NCI-H2227 treated with DMSO at 0.1 percent for 48 hours (cell line): ENCODE measurements at places on chromosomes 5 and 9.

GRCh38 chr9:109771087-109771486 lies 8.9 kb upstream of the PALM2AKAP2 start:
- no peak for DNase-seq

DNA sequence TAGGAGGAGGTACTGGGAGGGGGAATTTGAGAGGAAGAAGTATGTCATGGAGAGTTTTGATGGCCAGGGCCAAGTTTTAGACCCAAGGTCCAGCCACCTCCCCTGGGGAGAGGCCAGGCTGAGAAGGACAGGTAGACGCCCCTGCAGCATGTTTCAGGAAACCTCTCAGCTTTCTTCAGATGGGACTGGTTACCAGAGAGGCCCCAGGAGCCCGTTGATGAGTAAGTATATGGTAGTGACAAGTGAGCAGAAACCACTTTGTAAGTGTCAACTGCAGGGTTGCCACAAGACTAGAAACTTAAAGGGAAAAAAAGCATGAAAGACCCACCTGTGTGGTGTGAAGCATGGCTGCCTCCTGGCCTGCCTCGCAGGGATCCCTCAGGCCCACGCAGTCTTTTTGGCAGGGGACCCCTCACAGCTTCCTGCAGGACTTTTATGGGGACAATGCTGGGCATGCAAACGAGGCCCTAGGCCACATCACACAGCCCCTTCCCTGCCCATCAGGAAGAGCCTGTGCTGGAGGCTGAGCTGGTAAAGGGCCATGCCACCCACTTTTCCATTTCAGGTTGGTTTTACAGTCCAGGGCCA lies 255.9 kb downstream of the FSTL4 start:
- no peak for DNase-seq

GRCh38 chr9:133075925-133076630 lies 14.3 kb downstream of the CEL start:
- no peak for DNase-seq

DNA sequence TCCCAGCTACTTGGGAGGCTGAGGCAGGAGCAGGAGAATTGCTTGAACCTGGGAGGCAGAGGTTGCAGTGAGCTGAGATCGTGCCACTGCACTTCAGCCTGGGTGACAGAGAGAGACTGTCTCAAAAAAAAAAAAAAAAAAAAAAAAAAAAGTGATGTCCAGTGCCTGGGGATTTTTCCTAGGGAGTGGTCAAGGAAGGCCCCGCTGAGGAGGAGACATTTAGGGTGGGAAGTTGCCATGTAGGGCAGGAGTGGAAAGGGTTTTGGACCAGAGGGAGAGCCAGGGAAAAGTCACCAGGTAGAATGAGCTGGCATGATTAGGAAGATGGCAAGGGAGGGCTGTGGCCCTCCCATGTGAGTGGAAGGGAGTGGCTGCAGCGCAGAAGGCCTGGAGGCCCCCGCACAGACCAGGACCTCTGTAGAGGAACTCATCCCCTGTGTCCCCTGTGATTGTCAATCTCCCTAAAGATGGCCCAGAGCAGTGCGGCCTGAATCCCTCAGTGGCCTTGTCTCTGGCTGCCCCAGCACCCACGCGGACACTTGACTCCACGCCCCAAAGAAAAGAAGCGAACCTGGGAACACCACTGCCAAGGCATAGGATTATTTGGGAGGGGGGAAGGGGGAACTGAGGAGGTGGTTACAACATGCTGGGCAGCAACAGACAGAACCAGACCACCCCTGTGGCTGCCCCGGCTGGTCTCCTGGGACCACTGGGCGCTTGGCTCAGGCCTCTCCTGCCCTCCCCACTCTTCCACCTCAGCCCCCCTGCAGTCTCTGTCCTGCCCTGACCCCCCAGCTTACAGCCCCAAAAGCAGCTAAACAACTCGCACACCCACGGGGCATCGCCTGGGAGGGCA lies 2.6 kb upstream of the SQSTM1 start:
- DNase-seq, result no peak

DNA sequence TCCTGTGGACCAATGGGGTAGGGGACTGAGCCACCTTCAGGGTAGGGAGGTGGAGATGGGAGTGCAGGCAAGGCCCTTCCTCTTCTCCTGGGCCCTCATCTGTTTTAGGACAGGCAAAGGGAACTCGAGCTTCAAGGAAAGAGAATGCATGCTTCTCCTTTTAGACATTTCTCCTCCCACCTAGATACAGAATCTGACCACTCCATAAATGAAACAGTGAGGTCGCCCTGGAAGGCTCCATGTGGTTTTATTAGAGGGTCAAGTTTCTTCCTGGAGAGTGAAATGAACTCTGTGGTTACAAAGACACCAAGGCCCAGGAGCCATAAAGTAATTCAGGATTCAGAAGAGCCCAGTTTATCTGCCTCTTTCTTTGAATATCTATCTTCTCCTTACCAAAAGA lies 14.9 kb downstream of the LHFPL2 start:
- DNase-seq, result no peak

DNA sequence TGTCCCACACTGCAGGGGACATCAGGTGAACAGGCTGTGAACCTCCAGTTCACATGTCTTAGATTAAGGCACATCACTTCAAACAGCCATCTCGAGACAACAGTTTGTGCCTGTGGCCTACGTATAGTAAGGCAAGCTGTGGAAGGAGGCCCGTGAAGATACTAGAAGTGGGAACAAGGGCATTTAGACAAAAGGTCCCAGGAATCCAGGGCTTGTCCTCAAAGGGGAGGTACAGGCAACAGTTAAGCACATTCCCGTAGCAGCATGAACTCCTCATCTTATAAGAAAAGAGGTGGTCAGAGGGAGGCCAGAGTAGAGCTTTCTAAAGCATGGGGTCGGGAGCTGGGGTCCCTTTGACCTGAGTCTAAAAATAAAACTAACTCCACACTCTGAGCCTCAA lies 122.5 kb upstream of the TRPM3 start:
- no peak for DNase-seq

DNA sequence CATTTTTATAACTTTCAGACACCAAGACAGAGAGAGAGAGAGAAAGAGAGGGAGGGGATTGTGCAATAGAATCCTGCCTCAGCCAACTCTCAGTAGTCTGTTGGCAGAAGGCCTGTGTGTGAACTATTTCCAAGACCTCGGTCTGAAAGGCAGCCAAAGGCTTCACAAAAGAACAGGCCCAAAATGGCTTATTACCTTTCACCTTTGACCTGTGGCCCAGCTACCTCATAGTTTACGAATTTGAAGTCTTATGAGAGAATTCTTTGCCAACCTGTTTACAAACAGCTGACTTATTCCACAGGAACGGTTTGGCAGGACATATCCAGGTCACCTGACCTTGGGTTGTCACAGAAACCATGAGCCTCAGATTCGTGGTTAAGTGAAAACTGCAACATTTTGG lies 48.6 kb downstream of the NR2F1-AS1 start:
- no peak for DNase-seq

GRCh38 chr9:99954819-99955218 lies 48.4 kb downstream of the STX17 start:
- DNase-seq, result no peak

DNA sequence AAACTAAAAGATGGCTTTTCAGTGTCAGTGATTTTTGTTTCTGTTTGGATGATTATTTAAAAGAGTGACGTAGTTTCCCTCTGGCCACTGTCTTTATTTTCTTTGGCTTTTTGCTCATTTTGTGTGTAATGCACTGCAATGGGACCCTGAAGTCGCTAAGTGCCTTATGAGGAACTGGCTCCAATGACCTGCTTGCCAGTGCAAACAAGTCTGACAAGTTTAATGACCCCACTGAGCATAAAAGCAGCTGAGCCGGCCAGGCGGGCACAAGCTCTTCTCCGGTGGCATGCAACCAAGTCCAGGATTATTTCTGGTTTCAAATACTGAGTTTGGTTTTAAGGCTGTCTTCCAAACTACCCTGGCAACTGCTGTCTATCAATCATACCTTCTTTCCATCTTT lies 15.6 kb upstream of the GNA14 start:
- no peak for DNase-seq

DNA sequence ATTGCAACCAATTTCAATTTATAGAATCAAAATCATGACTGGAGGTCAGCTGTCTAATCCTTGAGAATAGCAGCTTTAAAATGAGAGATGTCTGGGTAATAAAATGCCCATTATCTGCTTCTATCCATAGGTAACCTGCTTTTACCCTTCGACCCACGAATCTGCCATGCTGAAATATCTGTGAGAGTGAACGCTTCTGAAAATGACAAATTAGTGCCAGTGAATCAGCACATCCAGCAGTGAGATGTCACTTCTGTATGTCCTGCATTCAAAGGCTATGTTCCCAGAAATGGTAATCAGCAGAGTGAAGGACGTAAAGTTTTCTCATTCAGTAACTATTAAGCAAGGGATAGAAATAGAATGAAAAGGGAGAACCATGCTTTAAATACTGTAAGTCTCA lies 532.4 kb upstream of the ITGA1 start:
- peak; percentile 54 for DNase-seq

GRCh38 chr5:55327281-55327680 lies 19.5 kb downstream of the MTREX start:
- no peak for DNase-seq

DNA sequence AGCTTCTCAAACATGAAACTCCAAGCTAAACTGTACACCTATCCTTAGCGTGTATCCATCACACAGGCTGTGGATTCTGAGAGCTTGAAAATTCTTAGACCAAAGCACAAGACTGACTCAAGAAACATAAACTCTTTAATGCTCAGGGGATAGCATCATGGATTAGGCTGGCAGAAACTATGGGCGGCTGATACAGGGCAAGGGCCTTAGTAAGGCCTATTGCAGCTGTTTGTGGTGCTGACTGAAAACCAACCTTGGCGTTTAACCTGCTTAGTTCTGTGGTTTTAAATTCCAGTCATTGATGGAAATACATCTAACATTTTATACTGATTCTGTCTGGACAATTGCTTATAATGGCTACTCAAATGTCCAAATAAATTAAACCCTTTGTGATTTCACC lies 183.7 kb downstream of the TLR4 start:
- DNase-seq, result no peak

DNA sequence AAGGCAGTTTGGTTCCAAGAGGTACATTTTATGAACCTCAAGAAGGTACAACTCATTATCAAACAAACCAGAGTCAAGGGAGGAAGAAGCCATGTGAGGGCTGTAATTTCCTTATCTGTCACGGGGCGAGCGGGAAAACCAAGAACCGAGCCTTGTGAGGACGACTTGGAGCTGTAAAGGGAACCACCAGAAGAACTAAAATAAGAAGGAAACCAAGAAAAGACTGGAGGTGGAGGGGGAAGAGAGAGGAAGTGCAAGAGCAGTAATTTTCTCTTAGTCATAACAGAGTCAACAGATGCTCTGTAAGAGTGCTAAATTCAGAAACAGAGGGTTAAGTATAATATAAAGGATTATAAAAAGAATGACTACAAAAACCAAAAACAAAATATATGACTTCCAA lies 127.1 kb downstream of the DIRAS2 start:
- no peak for DNase-seq

DNA sequence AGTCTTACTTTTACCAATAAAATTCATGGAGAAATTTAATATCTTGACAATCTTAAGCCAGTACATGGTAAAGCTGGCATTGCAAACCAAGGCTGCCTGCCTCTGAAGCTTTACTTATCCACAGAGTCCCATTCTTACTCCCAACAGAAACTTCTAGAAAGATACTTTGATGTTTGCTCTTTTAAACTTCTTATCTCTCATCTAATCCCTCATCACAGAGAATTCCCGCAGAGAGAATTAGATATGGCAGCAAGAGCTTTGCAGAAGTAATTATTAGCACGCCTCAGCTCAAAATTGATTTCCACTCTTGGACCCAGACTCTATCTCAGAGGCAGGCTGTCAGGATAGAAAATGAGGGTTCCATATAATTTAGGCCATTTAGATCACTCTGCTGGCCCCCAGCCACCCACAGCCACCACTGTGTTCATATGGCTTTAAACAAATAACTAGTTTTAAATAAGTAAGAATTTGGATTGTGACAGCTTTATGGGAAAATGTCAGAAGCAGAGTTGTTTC lies 37.9 kb upstream of the GAS1 start:
- no peak for DNase-seq
